Left lung (tissue), 14 donors: ENCODE measurements at places on chromosomes 5 and 9. TPM values are rescaled to one million over a fixed set of nuclear protein-coding genes. Genes with fewer than 3 reads are reported as not detected.

Gene CRHBP
- not detected for total RNA-seq

GRCh38 chr5:137609127-137609526 is 110.0 kb upstream of the SPOCK1 start:
- no peak for DNase-seq

DNA sequence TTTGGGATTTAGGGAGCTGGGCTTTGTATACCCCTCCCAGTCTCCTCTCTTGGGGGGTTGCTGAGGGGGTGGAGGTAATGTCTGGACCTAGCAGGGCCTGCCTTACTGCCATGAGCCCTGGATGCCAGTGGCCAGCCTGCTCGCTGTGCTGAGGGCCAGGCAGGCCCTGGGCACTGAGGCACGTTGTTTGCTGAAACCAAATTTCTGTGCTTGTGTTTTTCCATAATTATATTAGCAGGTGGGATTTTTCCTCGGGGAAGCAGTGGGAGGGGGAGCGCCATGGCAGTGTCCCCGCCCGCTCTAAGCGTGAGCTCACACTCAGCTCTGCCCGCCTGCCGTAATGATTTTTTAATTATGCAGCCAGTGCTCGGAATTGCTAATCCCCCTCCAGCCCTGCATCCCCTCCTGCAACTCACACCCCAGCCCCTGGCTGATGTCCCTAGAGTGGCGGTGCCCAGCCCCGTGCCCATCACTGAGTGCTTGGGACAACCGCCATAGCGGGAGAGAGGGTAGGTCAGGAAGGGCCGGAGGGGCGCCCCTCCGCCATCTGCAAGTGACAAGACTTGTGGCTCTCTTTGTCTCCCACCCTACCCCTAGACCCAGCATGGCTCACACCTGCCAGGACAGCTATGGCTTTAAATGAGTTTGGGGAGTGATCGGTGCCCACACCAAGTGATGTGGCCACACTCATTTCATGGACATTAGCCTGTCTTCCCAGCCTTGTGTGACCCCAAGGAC is 20.9 kb downstream of the CXXC5 start:
- no peak for DNase-seq

GRCh38 chr5:170761048-170761707 is 22.3 kb upstream of the GABRP start:
- DNase-seq, result no peak

Gene CDC25C
- total RNA-seq, result 0.34 TPM
